Upper lobe of right lung (tissue), 1 donor: ENCODE measurements at places on chromosomes 4 and X. TPM values are rescaled to one million over a fixed set of nuclear protein-coding genes. Genes with fewer than 3 reads are reported as not detected.

FRG2 gene
- total RNA-seq = not detected

PWWP3B gene
- total RNA-seq = 1.1 TPM

DNA sequence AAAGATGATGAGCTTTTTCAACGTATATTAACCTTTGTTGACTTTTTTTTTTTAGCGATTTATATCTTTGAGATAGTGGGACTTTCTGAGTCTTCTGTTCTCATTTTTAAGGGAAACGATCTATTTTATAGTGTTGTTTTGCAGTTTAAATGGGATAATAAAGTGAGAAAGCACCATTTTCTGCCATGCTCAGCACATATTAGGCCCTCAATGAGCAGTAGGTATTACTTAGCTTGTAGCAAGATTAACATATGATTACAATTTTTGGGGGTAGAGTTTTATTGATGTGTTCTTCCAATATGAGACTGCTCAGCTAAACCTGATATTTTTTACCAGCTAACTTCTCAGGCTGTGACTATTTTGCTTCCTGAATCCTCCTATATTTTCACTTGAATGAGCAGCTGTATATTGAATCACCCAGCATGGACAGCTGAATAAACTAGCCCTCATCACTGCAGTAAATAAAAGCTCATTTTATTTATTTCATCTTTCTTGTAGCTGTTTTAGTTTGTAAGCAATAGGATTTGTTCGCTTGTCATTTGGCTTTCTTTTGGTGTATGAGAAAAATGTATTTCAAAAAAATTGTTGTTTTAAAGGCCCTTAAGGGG, 43.7 kb downstream of the UGT8 start:
- no peak overlapping the region for H3K4me3 ChIP-seq
- no peaks in the 10 kb centered on the region for H3K27me3 ChIP-seq
- H3K27ac ChIP-seq = no peak overlapping the region
- H3K4me1 ChIP-seq = no peaks in the 10 kb centered on the region
- DNase-seq = no peak

DNA sequence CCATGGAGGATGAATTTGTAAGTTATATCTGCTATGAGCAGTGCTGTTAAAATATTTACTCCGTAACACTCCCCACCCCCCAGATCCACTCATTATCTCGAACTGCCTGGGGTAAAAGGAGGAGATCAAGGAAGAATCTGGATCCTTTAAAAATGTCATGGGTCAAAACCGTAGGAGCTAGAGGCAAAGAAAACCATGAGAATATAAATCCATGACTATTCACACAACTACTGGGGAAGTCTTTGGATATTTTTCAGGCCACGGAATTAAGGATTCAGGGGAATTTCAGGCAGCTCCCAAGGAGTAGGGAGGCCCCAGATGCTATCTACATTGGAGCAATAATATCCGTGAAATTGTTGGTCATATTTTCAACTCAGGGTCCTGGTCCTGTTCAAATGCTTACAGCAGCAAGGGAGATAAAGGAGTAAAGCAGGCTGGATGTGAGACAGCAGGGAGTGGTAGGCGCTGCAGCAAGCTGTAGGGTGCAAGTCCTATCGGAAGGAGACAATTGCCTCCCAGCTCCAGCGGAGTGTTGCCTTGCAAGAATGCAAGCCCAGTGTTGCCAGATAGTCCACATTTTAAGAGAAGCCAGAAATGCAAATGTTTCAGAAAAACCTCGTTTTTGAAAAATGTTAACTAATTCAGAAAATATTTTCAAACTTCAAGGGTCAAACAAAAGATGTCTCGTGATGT, 116.2 kb upstream of the KIT start:
- DNase-seq = no peak
- H3K27ac ChIP-seq = no peak overlapping the region
- peaks cover 7% of the 10 kb centered on the region for H3K4me1 ChIP-seq
- H3K27me3 ChIP-seq = no peaks in the 10 kb centered on the region
- no peak overlapping the region for H3K4me3 ChIP-seq
- no peaks in the 10 kb centered on the region for H3K36me3 ChIP-seq

DNA sequence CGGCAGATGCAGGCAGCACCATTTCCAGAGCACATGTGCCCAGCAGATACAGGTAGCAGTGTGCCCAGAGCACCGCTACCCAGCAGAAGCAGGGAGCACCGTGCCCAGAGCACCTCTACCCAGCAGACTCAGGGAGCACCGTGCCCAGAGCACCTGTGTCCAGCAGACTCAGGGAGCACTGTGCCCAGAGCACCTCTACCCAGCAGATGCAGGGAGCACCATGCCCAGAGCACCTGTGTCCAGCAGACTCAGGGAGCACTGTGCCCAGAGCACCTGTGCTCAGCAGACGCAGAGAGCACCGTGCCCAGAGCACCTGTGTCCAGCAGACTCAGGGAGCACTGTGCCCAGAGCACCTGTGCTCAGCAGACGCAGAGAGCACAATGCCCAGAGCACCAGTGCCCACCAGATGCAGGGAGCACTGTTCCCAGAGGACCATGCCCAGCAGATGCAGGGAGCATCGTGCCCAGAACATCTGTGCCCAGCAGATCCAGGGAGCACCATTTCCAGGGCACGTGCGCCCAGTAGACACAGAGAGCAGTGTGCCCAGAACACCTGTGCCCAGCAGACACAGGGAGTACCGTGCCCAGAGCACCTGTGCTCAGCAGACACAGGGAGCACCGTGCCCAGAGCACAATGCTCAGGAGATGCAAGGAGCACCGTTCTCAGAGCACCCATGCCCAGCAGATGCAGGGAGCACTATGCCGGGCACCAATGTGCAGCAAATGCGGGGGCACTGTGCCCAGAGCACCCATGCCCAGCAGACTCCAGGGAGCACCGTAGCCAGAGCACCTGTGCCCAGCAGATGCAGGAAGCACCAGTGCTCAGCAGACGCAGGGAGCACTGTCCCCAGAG, 236.4 kb downstream of the DHRSX start:
- no peak for DNase-seq
- no peaks in the 10 kb centered on the region for H3K4me1 ChIP-seq
- no peaks in the 10 kb centered on the region for H3K27me3 ChIP-seq
- no peak overlapping the region for H3K4me3 ChIP-seq

PLP2 gene
- 90.9 TPM for total RNA-seq

DNA sequence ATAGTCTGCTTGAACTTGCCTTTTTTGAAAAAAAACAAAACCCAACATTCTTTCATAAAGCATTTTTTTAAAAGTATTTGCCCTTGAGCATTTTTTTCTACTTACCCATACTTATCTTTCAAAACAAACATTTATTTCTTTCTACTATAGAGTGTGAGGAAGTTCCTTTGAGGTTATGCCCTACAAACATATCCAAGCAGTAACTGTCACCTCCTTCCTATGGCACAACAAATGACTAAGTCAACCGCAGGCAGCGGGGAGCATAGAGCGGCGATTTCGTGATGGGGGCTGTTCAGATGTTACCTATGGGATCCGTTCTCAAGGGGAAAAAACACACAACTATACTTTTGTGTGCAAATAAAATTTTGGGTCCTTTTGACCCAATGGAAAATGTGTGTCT, 19.4 kb downstream of the SPRY1 start:
- peaks cover 11% of the 10 kb centered on the region for H3K4me1 ChIP-seq
- no peak overlapping the region for H3K27ac ChIP-seq
- no peak overlapping the region for H3K4me3 ChIP-seq
- DNase-seq = no peak
- H3K27me3 ChIP-seq = no peaks in the 10 kb centered on the region

- no peak overlapping the region for H3K27ac ChIP-seq
- H3K27me3 ChIP-seq = no peaks in the 10 kb centered on the region
- peaks cover 7% of the 10 kb centered on the region for H3K4me1 ChIP-seq
- DNase-seq = no peak
These were observed 80.3 kb upstream of the NOCT start for GRCh38 chr4:138935135-138935807.
